ENCODE measurements at places on chromosomes 12 and 14.

DNA sequence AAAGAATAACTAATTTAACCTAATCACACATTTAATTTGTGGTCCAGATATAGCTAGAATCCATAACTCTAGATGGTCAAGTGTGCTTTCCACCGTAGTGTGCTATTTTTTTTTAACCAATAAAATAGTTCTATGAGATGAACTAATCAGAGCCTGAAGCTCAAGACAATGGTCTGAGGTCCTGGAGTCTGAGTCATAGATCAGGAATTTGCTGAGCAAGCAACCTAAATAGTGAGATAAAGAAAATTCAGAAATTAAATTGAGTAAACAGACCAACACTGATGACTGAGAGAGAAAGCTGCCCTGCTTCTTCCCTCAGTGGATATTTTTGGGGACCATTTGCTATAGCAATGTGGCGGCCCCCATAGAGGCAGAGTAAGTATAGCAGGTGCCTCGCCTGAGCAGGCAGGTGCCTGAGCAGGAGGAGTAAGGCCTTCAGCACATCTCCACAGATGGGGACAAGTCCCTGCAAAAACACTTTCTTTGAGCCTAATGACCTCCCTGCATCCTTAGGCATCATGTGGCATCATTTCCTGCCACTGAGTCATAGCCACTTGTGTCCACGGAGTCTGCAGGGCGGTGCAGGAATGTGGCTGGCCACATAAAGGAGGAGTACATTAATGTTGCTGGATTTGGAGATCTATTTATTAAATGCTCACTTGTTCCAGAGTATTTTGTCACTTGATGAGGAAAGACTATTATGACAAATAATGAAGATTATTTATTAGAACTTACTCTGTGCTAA lies 13.9 kb upstream of the CLEC4E start:
- no peak for DNase-seq

DNA sequence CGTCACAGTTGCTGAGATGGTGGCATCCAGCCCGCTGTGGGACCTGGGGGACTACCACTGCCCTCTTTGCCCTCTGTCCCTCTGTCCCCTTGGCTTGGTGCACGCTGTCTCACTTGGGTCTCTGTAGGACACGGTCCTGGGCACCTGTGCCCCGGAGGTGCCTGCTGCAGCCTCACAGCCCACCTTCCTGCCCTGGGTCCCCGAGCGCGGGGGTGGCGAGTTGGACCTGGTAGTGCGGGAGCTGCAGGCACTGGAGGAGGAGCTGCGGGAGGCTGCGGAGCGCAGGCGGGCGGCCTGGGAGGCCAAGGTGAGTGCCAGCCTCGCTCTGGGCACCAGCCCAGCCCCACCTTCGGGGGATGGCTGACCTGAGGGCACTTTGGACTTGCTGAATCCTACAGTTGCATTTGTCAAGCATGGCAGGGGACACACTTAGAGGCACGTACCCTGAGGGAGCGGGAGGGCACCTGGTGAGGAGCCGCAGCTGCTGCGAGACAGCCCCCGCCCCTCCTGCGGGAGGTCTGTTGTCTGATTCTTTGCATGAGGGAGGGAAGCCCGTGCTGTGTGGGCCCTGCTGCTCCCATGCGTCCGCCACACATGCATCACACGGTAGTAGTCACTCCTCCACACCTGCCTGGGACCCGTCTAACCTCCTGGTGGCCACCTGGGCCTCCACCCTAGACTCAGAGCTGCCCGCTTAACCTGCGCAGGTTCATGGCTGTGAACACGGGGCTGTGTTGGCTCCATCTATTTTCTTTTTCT lies 6.8 kb downstream of the TEDC1 start:
- no peak for DNase-seq

DNA sequence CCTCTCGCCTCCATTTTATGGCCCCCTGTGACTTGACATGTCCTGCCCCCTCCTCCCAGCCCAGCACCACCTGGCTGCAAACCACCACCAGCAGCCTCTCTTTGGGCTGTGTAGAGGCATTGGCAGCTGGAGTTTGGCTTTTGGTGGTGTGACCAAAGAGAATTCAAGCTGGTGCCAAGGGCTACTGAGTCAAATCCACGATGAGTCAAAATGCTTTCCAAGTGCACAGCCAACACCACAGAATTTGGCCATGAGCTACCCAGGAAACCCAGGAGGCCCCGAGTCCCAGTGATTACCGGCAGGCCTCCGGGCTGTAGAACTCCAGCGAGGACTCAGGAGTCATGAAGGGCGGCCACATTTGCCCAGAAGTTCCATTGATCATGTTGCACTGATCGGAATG lies 53.8 kb downstream of the SCARB1 start:
- no peak for DNase-seq

GRCh38 chr12:127881371-127882140 lies 385.4 kb upstream of the TMEM132C start:
- no peak for DNase-seq

DNA sequence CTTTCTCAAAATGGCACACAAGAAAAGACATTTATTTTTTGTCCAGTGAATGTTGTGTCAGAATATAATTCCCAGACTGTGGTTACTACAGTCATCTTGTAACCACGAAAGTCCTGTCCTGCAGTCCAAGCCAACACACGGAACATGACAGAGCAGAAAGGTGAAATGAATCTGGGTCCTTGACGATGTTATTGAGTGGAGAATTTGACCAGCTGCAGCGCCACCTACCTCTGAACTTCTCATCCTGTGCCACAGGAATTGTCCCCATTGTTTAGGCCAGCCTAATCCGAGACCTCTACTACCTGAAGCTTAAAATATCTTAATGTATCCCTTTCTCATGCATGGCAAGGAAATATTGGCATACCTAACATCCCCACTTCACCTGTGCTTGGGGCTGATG lies 64.1 kb upstream of the OTX2 start:
- DNase-seq: no peak

DNA sequence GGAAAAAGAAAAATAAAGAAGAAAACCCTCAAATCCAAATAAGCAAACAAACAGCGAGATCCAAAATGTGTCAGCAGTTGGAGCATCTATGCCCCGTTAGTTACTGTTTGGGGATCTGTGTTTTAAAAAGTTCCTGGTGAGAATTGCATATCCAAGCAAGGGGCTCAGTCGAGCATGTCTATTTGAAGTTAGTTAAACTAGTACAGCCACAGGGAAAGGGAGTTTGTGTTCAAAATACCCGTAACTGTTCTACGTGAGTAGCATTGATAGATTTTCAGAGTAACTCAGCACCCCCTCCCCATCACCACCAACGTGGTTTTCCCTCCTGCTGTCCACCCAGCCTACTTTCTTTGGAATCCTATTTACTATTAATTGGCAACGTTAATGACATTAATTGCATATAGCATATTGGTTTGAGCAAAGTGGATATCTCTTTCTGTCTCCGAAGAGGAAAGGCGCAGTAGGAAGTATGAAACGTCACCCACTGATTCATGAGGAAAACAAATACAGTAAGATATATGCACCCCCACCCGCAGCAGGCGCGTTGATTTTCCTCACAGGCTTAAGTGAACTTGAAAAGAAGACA lies 1.5 kb downstream of the NPAS3 start:
- no peak for DNase-seq

DNA sequence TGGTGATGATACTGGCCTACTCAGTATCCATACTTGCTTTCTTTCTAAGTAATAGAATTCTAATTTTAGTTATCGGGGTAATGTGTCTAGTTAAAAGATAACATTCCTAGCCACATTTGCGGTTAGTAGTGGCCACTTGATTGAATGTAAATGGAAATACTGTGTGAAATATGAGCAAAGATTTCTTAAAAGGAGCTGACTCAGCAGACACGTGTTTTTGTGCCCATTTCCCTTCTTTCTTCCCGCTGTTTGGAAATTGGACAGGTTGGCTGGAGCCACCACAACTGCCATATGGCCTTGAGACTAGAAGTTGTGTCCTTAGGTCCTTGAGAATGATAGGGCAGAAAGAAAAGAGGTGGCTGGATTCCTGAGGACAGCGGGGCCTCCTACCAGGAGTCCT lies 19.8 kb upstream of the DCD start:
- no peak for DNase-seq

DNA sequence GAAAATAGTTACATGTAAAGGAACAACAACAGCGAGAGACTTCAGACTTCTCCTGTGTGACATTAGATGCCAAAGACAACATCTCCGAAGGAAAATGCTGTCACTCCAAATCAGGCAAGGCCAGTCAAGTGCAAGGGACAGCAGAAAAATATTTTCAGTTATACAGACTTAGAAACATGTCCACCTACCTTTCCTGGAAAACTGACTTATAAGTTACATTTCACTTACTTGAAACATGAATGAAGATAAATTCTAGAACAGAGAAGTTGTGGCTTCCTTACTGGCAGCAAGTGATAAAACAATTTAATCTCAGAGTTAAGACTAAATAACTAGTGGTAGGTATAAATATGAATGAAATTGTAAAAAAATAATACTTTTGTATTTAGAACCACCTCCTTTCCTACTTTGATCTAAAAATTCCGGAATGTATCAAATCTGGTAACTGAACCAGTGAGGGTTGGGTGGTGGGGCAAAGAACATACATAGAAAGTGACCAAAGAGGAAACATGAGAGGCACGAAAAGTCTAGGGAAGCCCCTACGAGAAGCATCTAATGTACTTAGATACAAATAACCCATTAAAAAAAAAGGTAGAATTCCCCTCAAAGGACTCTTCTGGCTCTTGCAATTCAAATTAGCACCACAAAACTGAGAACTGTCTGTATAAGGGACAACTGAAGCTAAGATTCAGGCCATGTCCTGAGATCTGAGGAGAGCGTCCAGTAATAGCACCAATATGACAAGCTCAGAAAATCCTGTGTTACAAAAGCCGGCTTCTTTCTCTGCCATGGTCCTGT lies 21.2 kb downstream of the MTHFD1 start:
- DNase-seq: no peak

- peak; percentile 33 for DNase-seq
Measured at GRCh38 chr14:68268197-68268596, 448.6 kb downstream of the RAD51B start.

DNA sequence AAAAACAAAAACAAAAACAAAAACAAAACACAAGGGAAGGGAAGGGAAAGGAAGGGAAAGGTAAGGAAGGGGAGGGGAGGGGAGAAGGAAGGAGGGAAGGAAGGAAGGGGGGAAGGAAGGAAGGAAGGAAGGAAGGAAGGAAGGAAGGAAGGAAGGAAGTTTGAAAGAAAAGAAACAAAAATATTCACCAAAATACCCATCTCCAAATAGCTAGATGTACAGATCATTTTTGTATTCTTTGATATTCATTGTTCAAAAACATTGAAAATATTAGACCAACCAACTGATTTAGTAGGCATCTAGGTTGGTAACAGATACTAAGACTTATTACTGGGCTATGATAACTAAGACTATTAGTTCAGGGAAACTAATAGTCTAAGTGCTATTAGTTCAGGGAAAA lies 39.1 kb upstream of the USP15 start:
- DNase-seq: no peak

- no peak for DNase-seq
Measured at GRCh38 chr14:36223558-36223957, 47.0 kb upstream of the PTCSC3 start.

GRCh38 chr12:75154388-75154787 lies 55.3 kb downstream of the KCNC2 start:
- DNase-seq: no peak

- DNase-seq: no peak
Measured at GRCh38 chr14:60221457-60221856, 27.6 kb upstream of the PPM1A start.

- no peak for DNase-seq
Measured at GRCh38 chr12:124039276-124039675, 66.3 kb downstream of the ZNF664 start.

DNA sequence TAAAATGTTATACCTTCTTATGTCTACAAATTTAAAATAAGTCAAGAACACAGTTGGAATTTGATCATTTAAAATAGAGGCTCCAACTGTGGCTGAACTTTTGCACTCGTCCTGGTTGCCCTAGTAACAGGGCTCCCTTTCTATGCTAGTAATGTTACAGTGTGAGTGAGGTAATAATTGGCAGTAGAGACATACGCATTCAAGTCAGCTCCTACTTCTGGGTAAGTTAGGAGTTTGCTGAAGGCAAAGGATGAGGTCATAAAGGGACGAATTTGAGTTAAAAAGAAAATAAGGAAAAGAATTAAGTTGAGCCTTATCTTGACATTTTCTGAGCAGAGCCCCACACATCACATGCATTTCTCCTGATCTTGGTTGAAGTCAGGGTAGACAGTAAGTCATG lies 129.1 kb downstream of the TMEM117 start:
- DNase-seq: no peak

- DNase-seq: no peak
Measured at GRCh38 chr14:104678346-104678745, 11.1 kb upstream of the INF2 start.

GRCh38 chr14:81797315-81797714 lies 263.7 kb upstream of the SEL1L start:
- no peak for DNase-seq

DNA sequence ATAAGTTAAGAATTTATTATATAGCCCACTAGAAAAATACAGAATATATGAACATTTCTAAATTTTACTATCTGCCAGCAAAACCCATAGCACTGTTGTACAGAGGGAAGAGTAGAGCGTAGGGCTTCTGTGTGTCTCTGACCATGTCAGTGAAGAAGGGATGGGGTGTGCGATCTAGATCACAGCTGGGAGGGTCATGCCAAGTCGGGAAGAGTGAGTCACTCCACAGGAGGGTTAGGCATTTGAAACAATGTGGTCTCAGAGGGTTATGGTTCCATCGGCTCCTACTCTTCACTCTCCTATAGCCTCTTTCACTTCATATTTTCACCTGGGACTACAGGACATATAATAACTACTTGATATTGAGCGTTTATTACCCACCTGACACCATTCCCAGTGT lies 185.1 kb upstream of the DDHD1 start:
- no peak for DNase-seq

DNA sequence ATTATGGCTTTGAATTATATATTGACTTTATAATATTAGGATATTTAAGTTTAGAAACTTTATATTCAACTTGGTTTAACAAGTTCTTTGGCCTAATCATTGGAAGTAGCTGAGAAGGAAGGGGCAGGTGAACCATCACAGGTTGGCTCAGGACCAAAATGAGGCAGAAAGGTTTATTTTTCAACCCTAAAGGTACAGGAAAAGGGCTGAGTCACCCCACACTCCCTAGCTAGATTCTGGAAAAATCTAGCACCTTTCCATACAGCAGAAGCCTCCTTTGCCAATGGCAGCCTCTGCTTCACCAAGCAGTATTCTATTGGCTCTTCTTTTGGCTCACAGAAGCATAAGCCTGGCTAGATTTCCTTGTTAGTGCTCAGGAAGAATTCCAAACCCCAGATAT lies 19.3 kb upstream of the MED6 start:
- no peak for DNase-seq

GRCh38 chr12:132085291-132085635 lies 58.9 kb downstream of the DDX51 start:
- peak; percentile 5 for DNase-seq
